ENCODE measurements at places on chromosomes 7 and 10.

- no peak for DNase-seq
These were observed 16.7 kb downstream of the SEC31B start for GRCh38 chr10:100502926-100503494.

- no peak for DNase-seq
These were observed 63.2 kb downstream of the KCNMA1 start for GRCh38 chr10:77574438-77574837.

GRCh38 chr7:99390941-99391602, 16.5 kb downstream of the ARPC1B start:
- DNase-seq: no peak

- no peak for DNase-seq
These were observed 59.4 kb downstream of the EBLN1 start for GRCh38 chr10:22158426-22158825.

GRCh38 chr7:27091105-27091504, 4.7 kb downstream of the HOXA1 start:
- no peak for DNase-seq

- no peak for DNase-seq
These were observed 61.2 kb downstream of the COL28A1 start for GRCh38 chr7:7474436-7474835.

GRCh38 chr7:31788445-31788844, 101.4 kb downstream of the PPP1R17 start:
- no peak for DNase-seq

GRCh38 chr10:79925614-79926013, 23.3 kb downstream of the SFTPD start:
- DNase-seq: no peak

- DNase-seq: no peak
These were observed 15.1 kb downstream of the GPR146 start for GRCh38 chr7:1059200-1060091.
